ENCODE measurements at places on chromosomes 12 and 14.
A peak's percentile ranks its signal among the peaks of the same experiment; 100 is the strongest.

GRCh38 chr14:62322216-62322615 lies 560.0 kb downstream of the SNAPC1 start:
- DNase-seq = no peak

GRCh38 chr12:122643207-122643805 lies 59.9 kb downstream of the HCAR2 start:
- DNase-seq = no peak

DNA sequence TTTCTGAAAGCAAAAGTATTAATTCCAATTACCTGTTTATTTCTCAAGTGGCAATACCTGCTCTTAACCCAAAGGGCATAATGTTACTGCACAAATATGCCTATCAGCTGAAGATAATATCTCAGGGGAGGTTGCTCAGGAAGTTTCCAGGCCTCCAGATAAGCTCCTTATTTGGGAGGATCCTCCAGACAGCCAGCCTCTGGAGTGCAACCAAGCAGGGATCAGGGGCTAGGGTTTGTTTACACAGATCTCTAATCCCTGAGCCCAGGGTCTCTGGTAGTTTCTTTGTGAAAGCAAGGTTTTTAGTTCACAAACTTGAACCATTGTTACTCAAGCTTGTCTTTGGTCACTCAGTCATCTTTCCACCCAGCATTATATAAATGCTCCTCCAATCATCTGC lies 124.4 kb downstream of the SLC38A4 start:
- DNase-seq = no peak

DNA sequence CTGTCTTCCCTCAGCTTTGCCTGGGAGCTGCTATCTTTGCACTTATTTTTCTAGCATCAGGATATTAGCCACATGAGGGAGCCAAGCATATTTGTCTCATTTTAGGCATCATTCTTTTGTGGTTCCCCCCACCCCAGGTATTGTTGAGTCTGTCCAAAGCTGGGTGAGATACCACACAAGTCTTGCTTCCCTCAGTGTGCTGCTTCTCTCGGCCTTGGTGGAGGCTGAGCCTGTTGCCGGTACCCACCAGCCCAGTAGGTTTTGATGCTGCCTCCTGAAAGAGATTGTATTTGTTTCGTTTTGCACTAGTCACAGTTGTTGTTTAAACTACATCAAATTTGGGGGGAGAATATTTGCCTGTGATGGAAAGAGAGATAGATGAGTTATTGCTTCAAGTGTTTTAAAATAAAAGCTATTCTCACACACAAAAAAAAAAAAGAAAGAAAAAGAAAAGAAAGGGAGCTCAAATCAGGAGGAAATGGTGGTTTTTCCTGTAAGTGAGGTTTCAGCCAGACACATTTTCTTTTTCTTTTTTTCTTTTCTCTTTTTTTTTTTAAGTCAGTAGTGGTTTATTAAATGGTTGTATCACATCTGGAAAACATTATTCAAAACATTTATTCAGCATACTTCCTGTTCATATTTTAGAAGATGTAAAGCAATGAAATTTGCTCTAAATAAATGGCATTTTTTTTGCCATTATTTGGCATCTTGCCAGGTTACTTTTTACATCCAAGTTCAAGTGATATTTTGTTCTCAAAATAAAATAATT lies 58.5 kb downstream of the SLC4A8 start:
- DNase-seq = no peak

- DNase-seq = no peak
Observed at GRCh38 chr14:33879684-33880286, 71.1 kb downstream of the EGLN3 start.

DNA sequence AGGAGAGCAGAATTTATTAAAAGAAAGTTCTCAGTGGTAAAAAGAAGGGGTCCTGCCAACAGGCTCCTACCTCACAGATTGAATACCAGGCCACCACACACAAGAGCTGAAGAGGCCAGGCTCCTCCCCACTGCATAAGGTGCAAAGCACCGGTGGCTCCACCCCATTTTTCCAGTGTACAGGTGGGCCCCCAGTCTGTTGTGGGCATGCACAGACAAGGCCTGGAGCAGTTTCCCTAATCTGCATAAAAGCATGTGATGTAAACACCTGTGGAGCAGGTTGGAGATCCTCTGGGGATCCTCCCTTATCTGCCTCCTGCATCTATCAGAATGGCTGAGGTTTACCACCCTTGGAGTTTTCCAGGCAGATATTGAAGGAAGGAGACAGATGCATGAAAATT lies 45.7 kb upstream of the PDZRN4 start:
- no peak for DNase-seq

DNA sequence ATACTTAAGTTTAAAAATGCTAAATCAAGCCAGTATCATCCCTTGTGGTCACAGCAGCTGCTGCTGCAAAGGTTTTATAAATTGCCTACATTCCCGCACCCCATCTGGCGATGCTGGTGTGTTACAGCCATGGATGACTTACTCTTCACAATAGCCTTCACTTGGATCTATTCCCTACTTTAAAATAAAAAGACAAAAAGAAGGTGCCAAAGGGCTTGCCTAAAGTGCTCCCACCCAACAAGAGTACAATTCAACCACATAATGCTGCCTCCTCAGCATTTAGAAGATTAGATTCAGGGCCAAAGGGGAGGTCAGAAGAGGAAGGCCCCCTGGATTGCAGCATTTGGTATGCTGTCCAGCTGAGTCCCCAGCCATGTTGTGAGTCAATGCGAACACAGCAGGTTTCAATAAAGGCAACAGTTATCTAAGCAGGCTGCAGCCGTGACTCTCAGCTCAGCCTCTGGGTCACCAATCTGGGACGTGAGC lies 176.1 kb downstream of the DAD1 start:
- peak; percentile 51 for DNase-seq

All from NCI-H446 treated with DMSO at 0.1 percent for 48 hours (cell line).